Cortex of kidney (tissue), 1 donor: ENCODE measurements at places on chromosomes 6 and 20.

DNA sequence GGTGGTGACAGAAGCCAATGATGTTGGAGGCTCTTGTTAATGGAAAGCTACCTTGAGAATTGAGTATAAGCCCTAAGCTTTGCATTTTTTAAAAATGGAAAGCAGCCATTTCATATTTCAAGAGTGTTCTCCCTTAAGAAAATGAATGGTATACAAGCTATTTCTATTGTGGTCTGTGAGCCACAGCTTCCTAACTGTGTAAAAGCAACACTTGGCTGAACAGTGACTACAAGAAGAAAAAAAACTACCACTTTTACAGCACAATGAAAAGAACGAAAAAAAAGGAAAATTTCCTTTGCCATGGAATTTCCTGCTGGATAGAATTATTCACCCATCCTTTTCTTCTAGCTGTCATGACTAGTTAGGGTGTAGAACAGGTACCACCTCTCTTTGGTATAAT is 397.1 kb upstream of the BTBD3 start:
- DNase-seq, result no peak

- DNase-seq, result no peak
These were observed 30.9 kb upstream of the SLA2 start for GRCh38 chr20:36676701-36677421.

DNA sequence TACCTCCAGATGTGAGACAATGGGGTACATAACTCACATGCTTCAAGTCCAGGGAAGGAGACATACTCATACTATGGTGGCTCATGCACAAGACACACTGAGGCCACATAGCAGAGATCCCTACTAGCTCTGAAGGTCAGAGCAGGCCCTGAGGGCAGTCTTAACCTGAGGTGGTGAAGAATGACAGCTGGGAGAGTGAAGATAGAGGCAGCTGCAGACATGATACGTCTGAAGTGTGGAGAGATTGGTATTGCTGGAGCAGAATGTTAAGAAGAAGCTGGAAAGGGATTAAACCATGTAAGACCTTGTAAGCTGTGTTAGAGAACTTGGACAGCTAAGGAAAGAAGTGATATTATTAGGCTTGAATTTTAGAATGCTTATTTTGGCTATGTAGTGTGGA is 32.9 kb downstream of the PGM3 start:
- DNase-seq, result no peak

DNA sequence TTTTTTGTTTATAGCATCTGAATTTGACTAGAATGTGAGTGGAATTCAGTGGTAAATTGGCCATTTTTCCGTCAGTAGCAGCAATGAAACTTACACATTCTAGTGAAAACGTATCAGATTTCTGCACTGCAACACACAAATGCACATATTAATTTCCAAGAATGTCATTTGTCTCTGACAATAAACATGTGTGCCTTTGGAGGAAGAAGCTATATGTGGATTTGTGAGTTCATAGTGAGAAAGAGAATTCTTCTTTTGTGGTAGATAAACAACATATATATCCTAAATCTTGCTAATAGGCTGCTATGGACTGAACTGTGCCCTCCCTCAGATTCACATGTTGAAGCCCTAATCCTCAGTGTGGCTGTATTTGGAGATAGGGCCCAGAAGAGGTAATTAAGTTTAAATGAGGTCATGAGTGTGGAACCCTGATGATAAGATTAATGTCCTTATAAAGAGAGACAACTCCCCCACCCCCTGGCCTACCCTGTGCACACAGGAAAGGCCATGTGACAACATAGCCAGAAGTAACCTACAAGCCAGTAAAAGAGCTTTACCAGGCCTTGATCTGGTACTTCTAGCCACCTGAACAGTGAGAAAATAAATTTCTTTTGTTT is 200.2 kb upstream of the EYA4 start:
- no peak for DNase-seq

GRCh38 chr6:107275330-107275865 is 160.1 kb upstream of the BEND3 start:
- no peak for DNase-seq

GRCh38 chr6:36025932-36026327 is 1.5 kb upstream of the SLC26A8 start:
- DNase-seq, result no peak

GRCh38 chr6:3594201-3594600 is 137.4 kb upstream of the SLC22A23 start:
- no peak for DNase-seq

DNA sequence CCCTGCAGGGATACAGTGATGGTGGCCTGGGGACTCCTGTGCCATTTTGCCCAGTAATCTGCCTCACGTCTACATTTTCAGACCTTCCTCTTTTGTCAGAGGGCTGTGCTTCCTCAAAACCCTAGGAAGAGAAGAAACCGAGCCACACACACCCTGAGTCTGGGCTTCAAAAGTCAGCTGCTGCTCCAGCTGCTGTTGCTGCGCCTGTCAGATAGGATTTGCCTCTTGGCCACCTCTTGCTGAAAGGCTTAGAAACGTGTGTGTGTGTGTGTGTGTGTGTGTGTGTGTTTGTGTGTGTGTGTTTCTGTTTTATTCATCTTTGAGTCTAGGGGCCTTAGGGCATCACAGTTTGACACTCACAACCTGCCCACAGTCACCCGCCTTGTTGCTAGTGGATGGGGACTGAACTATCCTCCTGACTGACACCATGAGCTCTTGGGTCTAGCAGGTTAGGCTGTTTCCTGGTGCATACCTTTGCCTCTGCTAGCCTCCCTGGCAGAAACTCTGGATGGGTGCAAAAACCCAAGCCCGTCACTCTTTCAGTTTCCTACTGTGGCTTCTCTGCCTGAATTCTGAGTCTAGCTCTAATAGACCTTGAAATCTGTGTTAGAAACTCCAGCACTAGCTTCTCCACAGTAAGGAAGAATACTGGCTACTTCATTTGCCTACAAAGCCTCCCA is 94.9 kb upstream of the CEP85L start:
- DNase-seq, result no peak

- DNase-seq, result no peak
These were observed 66.3 kb upstream of the BMP5 start for GRCh38 chr6:55941702-55942101.

- DNase-seq, result no peak
These were observed 148.9 kb downstream of the TMEM200A start for GRCh38 chr6:130514712-130515111.

DNA sequence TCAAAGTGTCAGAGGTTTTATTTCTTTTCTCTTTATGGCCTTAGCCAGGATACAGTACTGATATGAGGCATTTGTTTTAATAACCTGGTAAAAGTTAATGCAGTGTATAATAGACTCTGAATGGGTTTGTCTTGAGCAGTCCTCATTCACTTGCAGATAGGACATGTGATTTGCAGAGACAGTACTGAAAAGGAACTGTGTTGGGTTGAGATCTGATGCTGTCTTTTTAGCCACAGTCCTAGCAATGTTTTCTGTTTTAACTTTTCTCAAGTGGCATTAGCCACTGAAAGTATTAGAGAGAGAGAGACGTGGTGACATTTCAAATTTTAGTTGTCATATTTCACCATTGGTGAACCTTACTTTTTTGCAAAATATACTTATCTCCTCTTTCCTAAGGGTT is 547.2 kb upstream of the MAN1A1 start:
- no peak for DNase-seq

- no peak for DNase-seq
These were observed 51.0 kb upstream of the SUPT3H start for GRCh38 chr6:45428727-45429126.

DNA sequence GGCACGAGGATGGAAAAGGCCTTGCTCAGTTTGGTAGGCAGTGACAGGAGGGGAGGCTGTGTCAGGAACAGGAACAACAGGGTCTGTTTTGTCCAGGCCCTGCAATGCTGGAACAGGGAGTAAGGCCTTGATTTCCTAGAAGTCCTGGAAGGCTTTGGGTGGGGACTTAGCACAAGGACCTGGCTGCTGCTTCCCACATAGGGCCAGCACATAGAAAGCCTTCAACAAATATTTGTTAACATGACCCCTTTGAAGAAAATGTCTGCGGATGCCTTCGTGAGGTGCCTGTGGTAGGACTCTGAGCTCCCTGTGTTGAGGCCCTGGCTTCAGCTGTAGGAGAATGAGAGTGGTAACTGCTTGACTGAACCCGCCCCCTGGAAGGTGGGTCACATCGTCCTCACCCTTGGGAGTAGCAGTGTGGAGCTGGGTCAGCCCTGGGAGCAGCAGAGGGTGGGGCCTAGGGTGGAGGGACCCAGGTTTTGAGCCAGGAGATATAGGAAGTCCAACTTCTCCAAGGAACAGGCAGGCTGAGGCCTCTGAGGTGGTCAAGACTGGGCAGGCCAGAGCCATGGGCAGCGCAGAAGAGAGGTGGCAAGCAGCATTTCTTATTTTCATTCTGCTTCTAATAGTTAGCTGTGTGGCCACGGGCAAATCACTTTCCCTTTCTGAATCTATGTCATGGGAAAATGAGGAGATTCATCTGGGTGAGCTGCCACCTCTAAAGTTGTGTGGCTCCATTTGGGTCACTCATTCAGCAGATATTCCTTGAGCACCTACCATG is 50.0 kb downstream of the CNBD2 start:
- DNase-seq, result no peak

- DNase-seq, result no peak
These were observed 53.3 kb downstream of the SLC22A23 start for GRCh38 chr6:3403238-3404173.

GRCh38 chr6:163646133-163646532 is 231.6 kb downstream of the QKI start:
- no peak for DNase-seq

GRCh38 chr6:1593286-1593957 is 16.3 kb upstream of the FOXC1 start:
- DNase-seq, result no peak
